ENCODE measurements at places on chromosomes 11 and 22.

- DNase-seq = no peak
These were observed 898 bp downstream of the ZNF215 start for GRCh38 chr11:6927030-6927617.

DNA sequence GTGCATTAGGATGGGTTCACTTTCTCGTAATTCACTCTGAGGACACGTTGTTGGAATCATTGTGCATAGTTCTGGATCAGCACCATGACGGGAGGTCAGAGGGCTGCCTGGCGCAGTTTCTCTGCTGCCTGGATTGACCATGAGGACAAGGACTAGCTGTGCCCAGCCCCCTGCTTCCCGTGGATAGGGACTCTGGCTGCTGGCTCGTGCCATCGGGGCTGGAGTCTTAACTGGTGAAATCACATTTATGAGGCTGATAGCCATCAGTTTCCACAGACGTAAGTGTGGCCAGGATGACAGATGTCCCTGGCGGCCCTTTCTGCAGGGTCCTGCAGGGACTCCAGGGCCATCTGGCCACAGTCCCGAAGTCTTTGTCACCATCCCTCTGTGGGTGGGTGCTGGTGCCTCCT, 24.1 kb upstream of the GRAMD4 start:
- peak; percentile 2 for DNase-seq

- no peak for DNase-seq
These were observed 80.0 kb downstream of the BRD1 start for GRCh38 chr22:49747716-49748115.

DNA sequence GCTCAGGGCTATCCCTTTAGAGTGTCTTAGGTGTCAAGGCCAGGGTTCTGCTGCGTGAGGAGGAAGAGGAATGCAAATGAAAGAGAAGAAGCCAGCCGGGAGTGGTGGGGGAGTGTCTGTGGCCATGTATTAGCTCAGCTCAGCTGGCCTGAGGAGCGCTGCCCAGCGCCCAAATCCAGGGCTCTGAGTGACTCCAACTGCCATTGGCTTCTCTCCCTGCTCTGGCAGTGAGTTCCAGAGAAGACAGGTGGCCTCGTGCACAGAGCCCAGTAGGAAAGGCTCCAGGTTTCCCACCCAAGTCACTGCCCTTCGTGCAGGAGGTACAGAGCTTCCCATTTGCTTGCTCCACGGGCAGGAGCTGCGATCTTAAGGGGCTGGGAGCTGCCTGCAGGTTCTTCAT, 302.0 kb downstream of the KIRREL3 start:
- no peak for DNase-seq

DNA sequence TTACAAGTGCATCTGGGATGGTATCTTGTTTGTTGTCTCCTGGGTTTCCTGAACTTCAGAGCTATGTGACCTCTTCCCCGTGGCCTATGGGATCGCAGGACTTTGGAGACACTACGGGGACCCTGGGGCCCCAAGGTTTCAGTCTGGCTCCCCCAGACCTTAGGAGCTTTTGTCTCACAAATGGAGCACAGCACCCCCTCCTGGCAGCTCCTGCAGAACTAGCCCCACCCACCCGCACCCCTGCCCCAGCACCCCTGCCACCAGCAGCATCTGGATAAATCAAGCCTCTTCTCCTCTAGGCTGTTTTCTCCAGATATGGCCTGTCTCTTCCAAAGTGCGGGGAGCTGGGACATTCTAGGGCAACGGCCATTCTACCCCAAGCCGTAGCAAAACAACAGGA, 10.4 kb downstream of the RCOR2 start:
- peak; percentile 41 for DNase-seq

- DNase-seq = no peak
These were observed 20.6 kb downstream of the IGHMBP2 start for GRCh38 chr11:68924073-68924925.

GRCh38 chr22:31639436-31640039, 22.5 kb downstream of the PISD start:
- peak; percentile 84 for DNase-seq

DNA sequence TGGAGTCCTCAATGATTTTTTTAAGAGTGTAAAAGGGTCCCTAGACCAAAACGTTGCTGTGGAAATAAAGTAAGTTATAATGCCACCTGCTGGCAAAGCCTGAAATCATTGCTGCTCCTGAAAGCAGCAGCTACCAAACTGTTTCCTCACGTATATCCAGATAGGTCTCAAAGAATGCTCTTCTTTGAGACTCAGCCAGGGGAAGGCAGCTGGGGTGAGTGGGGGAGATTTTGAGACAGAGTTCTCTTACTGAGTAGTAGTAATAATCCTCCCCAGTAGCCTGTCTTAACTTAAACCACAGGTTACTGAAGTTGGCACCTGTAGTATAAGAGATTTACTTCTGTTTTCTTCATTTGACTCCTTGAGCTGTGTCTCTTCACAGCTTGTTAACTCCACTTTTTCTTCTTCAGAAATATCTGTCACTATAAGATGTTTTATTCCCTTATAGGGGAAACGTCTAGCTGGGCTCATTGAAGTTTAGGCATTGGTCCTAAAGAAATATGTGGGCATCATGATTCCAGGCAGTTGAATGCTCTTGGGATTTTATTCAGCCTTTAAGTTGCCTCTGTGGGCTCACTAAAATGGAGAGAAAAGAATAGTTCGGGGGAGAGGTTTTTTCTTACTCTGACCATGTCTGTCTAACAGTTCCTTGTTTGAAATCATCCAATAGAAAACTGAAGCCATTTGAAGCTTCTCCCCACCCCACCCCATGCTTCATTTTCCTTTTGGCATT, 77.9 kb downstream of the BTBD10 start:
- peak; percentile 20 for DNase-seq

- no peak for DNase-seq
These were observed 40.6 kb downstream of the MN1 start for GRCh38 chr22:27761000-27761399.

- no peak for DNase-seq
These were observed 24.4 kb upstream of the BIRC3 start for GRCh38 chr11:102292933-102293332.

- DNase-seq = no peak
These were observed 90.4 kb downstream of the TTC28 start for GRCh38 chr22:28589102-28589750.

DNA sequence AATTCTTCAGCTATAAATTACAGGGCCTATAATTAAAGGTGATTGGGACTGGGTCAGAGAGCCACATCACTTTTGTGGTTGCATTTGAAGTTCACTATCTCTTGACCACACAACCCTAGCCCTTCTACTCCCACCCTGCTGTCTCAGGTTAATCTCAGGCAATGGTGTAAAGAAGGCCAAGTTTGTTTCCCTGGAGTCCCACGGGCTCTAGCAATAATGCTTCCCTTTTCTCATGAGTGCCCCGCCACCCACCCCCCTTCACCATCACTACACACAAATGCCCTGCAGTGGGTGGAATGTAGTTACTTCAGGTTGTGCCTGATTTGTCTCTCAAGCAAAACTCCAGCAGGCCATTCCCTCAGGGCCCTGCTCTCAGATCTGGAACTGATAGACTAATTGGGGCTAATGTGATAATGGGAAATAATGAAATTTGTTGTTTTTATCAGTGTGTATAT, 1.8 kb upstream of the EHF start:
- peak; percentile 65 for DNase-seq

DNA sequence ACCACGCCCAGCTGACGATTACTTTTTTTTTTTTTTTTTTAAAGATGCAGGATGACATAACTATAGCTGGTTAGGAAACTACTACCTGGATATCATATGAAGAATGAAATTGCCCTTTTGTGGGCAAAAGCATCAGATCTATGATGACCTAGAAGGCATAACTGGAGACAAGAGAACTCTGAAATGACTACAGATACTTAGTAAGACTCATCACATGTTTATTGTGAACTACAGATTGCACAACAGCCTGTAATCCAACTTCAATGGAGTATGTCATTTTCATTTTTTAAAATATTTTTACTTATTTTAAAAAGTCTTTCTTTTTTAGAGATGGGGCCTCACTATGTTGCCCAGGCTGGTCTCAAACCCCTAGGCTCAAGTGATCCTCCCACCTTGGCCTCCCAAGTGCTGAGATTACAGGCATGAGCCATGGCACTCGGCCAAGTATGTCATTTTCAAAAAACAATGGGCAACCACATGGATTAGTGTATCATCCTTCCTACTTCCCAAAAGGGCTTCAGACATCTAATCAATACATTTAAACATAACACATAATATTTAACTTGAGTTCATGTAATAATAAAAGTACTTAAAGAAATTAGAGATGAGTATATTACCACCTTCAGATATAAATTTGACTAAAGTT, 3.3 kb downstream of the MTMR2 start:
- DNase-seq = no peak

DNA sequence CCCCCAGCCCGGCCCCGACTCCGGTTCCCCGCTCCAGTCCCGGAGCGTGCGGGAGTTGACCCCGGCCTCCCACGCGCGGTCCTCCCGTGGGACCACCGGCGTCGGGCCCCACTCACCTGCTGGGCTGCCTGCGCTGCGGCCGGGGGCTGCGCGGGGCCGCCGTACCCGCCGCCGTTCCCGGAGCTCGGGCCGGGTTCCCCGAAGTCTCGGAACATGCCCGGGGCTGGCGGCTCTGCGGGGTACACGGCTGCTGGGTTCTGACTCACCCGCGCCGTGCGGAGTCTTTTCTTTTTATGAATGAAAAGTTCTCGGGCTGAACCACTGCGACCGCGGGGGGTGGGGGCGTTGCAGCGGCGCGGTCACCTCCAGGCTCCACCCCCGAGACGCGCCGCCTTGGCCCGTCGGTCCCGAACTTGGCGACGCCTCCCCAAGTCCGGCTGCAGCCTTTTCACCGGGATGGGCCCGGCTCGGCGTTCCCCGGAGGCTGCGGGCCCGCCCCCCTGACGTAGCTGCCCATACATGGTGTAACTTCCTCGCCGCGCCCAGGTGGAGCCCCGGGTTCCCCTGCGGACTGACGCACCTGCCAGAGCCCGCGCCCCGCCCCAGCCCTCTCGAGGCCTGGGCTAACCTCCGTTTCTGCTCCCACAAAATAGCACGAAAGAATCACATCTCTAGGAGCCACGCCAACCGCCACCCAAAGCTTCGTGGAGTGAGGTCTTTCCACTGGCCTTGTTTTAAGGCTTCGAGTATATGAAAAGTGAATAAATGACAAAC, at the start of gene FOSL1:
Gene FOSL1, minus strand, starts transcription at position 264 of the 774 bp plus-strand sequence. Its CDS starts 49 bp downstream, at position 215.
- peak; percentile 97 for DNase-seq

GRCh38 chr22:31284281-31285155, 7.8 kb downstream of the PIK3IP1 start:
- no peak for DNase-seq

DNA sequence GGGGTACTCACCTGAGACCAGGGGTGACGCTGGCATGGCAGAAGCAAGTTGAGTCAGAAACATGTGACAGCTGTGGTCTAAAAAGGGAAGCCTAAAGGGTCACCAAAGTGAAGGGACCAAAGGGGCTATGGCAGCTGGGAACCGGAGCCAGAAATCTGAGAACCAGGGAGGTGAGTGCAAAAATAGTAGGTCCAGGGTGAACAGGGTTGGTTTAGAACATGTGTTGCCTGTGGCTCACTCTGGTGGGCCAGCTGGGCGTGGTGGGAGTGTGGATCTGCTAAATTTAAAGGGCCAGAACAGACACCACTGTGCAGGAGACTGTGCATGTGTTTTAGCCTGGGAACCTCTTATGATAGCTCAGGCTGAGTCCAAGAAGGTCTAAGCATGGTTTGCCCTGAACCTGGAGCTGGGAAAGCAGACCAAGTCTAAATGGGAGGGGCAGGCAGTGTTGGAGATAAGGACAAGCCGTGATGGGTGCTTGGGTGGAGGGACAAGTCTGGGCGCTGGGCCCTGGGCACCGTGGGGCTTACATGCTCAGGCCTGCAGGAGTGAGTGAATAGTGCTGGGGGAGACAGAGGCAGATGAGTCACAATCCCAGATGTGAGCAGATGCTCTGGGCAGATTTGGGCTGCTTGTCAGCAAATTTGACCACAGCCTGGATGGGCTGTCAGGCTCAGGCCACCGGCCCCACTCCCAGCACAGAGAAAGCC, 41.4 kb upstream of the ZBED5 start:
- no peak for DNase-seq

DNA sequence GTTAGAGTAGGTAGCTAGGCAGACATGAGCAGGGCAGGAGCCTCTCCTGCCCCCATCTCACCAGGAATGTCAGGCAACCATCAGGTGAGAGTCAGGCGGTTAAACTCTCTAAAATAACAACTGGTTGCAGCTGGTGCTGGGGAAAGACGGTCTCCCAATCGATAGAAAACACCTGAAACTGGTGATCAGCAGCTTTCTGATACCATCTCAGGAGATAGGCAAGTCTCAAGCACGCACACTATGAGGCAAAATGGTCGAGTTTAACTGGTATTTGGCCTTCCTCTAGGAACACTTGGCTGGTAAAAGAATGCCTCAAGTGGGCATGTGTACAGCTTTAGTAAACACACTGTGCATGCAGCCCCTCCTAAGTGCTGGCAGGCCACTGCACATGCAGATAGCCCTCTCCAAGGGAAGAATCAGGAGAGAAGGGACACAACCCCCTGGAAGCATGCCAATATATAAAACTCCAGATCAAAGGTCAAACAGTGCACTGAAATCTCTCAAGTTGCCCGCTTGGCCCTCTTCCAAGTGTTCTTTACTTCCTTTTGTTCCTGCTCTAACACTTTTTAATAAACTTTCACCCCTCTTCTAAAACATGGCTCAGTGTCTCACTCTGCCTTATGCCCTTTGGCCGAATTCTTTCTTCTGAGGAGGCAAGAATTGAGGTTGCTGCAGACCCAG, 88.7 kb downstream of the USP35 start:
- DNase-seq = no peak

GRCh38 chr11:120375076-120375475, 38.9 kb downstream of the ARHGEF12 start:
- no peak for DNase-seq

DNA sequence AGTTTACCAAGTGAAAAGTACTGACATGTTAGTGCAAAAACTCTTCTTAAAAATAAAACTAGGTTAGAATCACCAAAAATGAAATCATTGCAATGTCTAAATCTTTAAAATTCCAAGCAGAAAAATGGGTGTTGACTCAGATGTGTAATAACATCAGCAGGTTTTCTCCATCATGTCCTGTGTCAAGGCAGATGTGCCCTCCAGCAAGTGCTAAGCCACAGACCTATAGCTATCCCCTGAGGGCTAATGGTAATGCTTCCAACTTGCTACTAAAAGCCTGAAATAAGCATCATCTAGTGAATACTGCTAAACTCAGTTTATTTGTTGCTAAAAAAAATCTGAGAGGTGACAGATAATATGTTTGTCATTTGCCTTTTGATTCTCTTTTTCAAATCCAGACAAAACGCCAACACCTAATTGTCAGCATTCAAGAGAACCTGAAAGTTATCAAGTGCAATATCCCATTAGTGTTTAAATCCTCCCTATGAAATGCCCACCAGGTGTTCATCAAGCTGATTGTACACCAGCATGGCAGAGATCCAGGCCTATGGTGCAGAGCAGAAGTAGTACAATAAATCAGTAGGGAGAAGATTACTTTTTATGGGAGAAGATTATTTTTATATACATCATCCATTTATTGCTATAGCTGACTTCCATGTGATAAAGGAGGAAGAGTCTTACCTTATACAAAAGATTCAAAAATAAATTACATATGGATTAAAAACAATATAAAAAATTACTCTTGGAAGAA, 55.1 kb upstream of the SYT9 start:
- DNase-seq = no peak

DNA sequence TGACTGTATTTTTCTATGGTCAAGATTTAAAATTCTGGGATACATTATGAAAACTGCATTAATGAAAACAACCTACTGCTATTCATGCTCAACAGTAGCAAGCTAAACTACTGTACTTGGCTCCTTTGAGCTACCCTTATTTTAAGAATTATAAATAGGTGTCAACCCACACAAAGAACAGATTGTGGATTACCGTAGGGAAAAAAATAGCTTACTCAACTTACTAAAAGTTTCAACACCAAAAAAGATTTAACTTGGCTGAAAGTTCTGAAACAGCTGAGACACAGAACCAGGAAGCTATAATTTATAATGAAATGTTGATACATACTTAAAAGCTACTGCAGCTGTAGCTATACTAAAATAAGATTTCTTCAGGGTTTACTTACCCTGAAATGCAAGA, 10.1 kb downstream of the LIN7C start:
- no peak for DNase-seq
